ENCODE measurements at places on chromosomes 4 and X.
A peak's percentile ranks its signal among the peaks of the same experiment; 100 is the strongest.

GRCh38 chrX:43595931-43596330 is 60.2 kb upstream of the MAOA start:
- no peak for DNase-seq

DNA sequence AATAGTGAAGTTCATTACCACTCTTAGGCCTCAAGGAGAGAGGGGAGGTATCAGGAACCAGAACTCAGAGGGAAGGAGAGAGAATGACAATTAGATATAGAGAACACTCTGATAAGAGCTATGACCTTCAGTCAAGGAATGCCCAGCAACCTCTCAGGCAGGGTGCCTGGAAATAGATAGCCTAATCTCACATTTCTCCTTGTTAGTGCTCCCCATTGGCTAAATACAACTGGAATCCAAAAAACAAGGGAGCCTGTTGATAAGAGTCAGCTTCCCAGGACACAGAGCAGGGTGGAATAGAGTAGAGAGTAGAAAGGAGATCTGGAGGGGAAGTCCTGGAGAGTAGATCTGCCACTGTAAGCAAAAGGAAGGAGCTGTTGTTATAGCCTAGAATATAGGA is 62.1 kb downstream of the DCX start:
- no peak for DNase-seq

DNA sequence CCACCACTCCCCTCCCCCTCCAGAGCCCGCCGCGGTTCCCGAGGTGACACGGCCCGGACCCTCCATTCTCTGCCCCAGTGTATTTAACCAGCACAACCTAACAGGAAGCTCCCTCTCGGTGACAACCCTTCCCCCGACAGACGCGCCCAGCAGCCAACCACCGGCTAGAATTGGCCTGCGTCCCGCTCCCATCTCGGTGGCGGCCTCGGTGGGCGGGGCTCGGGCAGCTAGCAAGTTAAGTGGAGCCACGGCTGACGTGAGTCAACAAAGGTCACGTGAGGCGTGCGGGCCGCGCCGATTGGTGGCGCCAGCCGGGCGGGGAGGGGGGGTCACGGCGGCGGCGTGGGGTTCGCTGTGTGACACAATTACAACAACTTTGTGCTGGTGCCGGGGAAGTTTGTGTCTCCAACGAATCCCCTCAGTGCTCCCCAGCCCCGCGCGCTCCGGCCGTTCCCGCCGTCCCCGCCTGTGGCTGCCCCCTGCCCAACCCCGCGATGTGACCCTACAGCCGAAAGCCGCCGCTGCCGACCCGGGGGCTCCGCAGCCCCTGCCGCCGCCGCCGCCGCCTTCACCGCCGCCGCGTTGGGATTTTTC is at the start of gene KDM6A:
Gene KDM6A (plus strand): TSS at position 368 of the 594 bp plus-strand sequence. CDS start 364 bp downstream, outside the sequence.
- DNase-seq = peak; percentile 89

DNA sequence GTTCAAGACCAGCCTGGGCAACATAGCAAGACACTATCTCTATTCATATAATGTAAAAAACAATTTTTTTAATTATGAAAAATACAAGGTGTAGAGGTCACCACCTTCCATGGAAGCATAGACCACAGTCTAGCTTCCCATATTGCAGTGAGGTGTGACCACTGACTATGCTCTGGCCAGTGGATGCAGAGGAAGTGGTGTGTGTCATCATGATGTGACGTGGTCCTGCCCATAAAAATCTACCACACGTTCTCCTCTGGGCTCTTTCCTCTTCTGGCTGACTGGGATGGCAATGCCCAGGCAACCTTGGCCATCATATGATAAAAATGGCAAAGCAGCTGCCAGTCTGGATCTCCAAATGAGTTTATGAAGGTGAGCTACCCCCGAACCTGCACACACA is 65.7 kb downstream of the RBM47 start:
- DNase-seq = no peak

- no peak for DNase-seq
Observed at GRCh38 chr4:12873351-12873750, 610.8 kb downstream of the RAB28 start.

DNA sequence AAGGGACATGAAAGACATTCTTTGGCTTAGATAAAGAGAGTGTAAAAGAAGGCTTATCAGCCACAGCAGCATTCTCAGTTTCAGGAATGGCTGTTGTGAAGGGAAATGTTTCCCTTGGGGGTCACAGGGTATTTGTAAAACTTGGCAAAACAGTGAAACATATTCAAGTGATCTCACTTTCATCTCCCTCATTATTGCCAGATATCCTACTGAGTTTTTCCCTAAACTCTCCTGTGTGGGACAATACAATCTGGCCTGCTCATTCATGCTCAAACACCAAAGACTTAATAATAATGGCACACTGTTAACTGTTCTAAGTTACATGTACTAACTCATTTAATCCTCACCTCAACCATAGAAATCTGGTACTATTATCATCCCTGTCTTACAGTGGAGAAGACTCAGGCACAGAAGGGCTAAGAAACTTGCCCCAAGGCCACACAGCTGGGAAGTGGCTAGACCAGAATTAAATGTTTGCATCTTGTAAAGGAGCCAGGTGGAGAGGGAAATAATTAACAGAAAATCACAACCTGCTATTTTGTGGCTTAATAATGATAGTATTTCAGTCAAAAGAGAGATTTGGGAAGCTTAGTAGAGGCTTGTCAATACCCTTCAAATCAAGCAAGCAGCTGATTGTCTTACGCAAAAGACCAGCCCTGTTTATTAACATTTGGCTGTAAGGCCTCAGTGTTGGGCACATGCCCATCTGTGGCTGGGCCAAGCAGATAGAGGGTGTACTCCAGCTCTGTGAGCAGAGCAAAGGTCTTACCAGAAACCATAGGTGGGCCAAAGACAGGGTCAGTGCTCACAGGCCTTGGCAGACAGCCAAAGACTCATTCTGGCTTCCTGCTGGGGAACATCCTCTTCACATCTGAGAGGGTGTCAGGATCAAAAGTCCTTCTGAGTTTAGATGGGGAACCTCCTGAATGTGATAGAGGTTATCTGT is 17.3 kb downstream of the SMPX start:
- no peak for DNase-seq

DNA sequence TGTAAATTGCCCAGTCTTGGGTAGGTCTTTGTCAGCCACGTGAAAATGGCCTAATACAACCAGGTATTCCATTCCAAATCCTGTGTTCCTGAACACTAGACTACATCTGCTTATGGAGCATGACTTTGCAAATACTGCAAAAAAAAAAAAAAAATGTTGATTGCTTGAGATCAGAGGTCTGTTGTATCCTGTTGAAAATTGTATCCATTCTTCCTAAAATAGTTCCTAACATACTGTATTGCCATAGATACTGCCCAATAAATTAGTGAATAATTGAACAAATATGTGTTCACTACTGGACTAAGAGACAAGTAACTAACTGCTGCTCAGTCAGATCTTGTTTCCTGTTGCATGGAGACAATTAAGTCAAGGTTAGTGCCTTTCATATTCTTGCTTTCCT is 164.3 kb upstream of the PABPC4L start:
- no peak for DNase-seq

DNA sequence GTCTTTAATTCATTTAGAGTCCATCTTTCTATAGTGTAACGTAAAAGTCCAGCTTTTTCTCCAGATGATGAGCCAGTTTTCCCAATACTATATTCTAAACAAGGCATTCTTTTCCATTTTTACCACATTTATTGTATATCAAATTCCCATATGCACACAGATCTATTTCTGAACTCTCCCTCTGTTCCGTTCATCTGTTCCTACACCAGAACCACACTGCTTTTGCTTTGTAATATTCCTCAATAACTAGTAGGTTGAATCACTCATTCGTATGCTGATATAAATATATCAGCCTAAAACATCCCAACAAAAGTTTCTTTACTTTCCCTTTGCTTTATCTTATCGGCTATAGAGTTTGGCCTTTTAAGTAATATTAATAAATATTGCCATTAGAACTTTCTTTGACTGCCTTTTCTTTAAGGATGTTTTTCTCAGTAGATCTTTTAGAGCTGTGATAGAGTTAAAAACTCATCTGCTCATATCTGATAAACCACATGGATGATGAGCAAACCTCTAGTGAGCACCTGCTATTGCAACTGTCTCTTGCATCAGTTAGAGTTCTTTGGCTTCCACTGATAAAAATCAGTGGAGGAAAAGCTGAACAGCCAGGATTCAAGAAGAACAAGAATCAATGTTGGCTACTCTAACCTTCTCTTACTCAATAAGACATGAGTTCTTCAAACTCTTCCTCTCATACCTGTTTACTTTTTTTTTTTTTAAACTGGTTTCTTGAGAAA is 13.1 kb upstream of the RPL34 start:
- no peak for DNase-seq

- DNase-seq = no peak
Observed at GRCh38 chrX:115372152-115372551, 82.6 kb downstream of the LUZP4 start.

- DNase-seq = no peak
Observed at GRCh38 chrX:352582-353314, 34.0 kb downstream of the PPP2R3B start.

- no peak for DNase-seq
Observed at GRCh38 chr4:89311433-89311832, 3.8 kb upstream of the GPRIN3 start.

DNA sequence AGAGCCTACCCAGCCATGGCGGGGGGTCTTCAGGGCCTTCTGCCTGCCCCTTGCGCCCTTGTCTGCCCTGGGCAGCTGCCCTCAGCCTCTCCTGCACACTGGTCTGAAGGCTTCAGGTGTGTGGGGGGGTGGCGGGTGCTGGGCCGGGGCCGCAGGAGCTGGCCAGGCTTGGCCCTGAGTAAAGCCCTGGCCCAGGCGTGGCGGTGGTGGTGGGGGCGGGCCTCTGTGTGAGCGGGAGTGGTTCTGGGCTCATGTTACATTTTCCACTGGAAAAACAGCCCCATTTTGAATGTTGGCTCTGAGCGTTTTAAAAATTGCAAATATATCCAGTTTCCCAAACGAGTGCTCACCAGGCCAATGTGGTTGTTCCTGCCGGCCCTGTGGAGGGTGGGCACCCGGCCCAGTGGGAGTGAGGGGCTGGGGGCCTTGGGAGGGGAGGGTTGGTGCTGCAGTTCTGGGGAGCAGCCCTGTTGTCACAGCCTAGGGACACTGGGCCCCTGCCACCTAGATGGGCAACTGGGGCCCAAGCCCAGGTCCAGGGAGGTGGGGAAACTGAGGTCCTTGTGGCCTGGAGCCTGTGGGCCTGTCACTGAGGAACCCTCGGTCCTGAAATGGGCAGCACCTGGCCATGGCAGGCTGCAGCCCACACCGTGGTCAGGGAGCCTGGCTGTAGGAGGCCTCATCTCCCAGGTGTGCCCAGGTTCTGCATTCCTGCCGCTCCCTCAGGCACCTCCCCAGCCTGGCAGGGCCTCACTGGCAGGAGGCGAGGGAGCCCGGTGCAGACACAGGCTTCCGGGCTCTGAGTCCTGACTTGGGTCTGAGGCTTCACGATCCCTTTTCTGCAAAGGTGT is 28.3 kb downstream of the FGFRL1 start:
- no peak for DNase-seq

GRCh38 chr4:186348433-186348832 is 82.4 kb downstream of the F11 start:
- DNase-seq = no peak

GRCh38 chr4:6290769-6291547 is 21.3 kb downstream of the WFS1 start:
- DNase-seq = no peak

DNA sequence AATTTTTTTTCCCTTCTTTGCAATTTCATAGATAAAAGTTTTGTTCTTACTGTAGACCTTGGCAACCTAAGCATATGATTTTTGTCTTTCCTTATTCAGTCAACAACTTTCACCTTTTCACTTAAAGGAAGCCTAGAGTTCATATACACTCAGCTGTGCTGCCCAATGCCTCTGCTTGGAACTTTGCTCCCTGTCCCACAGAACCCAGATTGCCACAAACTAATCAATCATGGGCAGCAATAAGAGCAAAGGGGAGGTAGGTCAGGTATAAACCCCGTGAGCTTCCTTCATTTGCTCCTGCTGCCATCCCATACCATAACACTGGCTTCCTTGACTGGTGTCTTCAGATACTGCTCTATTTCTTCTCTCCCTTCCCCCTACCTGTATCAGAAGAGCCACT is 51.0 kb upstream of the BEND2 start:
- no peak for DNase-seq

DNA sequence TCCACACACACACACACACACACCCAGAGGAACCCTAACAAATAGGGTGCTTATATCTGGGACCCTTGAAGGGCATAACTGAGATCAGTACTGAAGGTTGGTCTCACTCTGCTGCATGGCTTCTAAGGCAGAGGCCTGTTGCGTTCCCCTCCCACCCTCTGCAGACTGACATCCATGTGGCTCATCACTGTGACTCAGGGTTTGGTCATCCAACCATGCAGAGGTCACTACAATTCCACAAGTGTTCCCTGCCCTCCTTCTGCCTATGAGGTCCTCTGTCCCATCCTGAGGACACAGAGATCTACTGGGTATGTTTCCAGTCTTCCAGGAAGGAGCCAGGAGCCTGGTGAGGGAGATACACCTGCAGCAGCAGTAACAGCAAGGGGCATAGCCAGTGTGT is 55.8 kb downstream of the XAGE2 start:
- no peak for DNase-seq

- DNase-seq = no peak
Observed at GRCh38 chrX:130118441-130119311, 8.4 kb upstream of the ELF4 start.

GRCh38 chr4:166014411-166014810 is 141.4 kb downstream of the TLL1 start:
- DNase-seq = no peak

DNA sequence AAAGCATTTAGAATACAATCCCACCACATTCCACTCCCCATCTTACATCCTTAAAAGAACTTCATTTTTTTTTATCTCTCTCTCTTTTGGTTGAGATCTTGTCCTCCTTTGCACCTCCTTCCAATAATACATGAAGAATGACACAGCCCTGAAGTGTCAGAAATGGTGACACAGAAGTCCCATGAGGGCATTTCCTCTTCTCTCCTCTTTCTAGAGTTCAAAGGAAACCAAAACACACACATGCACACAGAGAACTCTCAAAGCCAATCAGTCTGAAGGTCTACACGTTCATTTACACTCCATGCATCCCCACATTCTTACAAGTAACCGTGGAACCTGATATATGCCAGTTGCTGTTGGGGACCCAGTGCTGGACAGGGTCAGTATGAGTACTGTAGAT is 450.7 kb downstream of the HNRNPD start:
- DNase-seq = no peak

DNA sequence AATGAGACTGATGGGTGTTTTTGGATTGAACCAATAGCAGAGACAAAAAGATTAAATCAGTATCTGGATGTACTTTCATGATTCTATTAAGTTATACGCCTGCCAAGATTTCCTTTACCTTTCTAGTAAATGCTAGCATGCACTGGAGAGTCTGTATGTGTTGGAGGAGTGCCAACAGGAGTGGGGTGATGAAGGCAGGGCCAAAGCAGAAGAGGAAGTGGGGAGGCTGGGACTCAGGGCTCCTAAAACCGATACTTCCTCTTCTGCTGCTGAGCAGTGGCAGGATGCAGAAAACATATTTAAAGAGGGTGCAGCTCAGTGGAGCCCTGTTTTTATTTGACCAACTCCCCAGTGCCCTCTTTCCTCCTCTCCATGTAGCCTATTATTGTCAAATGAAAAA is 5.6 kb downstream of the CYSLTR1 start:
- peak; percentile 7 for DNase-seq
